ENCODE measurements at places on chromosomes 4 and X.

DNA sequence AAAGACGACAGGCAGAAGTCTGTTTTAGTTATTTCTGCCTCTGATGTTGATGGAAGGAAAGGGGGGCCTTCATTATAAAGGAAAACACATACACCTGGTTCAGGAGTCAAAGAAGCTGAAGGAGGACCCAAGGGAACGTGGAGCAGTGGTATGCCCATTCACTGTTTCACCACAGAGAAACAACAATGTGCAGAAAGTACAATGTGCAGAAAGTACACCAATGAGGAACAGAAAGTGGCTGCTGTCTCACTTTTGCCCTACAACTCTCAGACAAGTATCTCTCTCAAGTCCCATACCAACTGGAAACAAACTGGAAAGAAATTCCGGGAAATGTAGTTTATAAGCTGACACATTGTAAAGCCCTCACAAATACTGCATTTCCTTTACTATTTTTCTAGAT, 564.5 kb downstream of the TRAM1L1 start:
- no peak for DNase-seq

GRCh38 chr4:81427344-81427821, 44.3 kb downstream of the RASGEF1B start:
- DNase-seq: no peak

DNA sequence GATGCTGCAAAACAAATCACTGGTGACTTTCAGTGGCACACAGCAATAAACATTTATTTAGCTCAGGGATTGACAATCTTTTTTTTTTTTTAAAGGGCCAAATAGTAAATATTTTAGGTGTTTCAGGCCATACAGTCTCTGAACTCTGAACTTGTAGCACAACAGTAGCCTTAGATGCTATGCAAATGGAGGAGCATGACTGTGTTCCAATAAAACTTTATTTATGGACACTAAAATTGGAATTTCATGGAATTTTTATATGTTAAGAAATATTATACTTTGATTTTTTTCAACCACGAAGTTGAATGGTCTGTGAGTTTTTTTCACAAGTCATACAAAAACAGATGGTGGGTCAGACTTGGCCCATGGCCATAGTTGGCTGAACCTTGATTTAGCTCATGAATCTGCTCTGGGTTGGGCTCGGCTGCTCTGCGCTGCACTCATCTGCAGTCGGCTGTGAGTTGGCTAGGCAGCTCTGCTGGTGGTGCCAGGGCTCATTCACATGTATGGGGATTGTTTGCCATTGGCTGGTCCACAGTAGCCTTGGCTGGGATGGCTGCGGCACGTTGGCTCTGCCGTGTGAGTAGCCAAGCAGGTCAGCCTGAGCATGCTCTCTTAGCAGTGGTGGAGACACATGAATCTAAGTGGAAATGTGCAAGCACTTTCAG, 231.7 kb upstream of the PGRMC2 start:
- no peak for DNase-seq

DNA sequence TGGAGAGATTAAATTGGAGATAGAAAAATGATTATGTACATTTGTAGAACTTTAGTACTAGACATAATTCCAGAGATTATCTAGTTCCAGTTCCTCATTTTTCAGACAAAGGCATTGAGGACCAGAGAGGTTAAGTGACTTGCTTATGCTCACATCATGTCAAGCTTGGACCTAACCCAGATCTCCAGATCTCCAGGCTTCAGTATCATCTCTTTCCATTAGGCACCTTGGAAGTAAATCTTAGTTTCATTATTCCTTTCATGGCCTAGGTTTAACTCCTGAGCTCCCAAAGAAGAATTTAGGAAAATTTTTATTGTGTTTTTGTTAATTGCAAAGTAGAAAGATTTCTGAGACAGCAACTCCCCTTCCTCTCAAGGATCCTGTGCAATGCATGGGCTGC, 148.8 kb downstream of the GATB start:
- no peak for DNase-seq

DNA sequence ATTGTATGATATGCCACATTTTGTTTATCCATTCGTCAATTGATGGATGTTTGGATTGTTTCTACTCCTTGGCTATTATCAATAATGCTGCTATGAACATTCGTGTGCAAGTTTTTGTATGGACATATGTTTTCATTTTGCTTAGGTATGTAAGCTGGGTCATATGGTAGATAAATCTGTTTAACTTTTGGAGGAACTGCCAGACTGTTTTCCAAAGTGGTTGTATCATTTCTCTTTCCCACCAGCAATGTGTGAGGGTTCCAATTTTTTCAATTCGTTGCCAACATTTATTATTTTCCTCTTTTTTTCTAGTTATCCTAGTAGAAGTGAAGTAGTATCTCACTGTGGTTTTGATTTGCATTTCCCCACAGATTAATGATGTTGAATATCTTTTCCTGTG, 71.8 kb downstream of the DIAPH2 start:
- DNase-seq: no peak

DNA sequence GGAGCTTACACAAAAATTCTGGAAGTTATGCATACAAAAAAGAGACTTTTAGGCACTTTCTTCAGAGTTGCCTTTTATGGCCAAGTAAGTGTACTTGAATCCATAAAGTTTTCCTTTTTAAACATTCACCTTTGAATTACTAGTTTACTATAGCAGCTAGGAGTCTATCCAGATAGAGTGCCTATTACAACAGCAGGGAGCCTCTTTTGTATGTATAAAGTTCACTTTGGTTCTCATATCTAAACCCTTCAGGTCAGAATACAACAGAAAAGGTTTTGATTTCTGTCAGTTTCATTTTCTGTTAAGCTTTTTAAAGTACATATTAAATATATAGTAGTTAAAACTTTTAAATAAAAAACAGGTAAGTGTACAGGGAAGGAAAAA, 51.4 kb upstream of the IL13RA1 start:
- no peak for DNase-seq

DNA sequence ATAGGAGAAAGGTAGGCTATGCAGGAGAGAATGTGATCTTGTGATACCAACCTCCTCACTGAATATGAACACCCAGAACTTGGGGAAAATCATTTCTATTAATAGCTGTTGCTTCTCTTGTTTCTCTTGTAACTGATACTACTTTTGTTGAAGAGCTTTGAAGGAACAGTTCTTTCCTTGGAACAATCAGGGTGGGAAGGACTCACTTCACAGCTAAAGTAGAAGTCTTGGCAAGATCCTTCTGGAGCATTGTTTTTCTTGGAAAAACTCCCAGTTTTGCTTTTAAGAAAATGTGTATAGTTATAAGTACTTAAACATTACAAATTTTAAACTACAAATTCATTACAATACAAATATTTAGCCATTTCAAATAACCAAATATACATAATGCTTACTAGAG, 19.1 kb upstream of the XK start:
- no peak for DNase-seq

GRCh38 chr4:82820689-82821088, 22.1 kb upstream of the SCD5 start:
- DNase-seq: no peak

GRCh38 chrX:111244235-111244750, 26.0 kb downstream of the CAPN6 start:
- no peak for DNase-seq

GRCh38 chr4:84956014-84956413, 10.5 kb downstream of the WDFY3 start:
- no peak for DNase-seq

DNA sequence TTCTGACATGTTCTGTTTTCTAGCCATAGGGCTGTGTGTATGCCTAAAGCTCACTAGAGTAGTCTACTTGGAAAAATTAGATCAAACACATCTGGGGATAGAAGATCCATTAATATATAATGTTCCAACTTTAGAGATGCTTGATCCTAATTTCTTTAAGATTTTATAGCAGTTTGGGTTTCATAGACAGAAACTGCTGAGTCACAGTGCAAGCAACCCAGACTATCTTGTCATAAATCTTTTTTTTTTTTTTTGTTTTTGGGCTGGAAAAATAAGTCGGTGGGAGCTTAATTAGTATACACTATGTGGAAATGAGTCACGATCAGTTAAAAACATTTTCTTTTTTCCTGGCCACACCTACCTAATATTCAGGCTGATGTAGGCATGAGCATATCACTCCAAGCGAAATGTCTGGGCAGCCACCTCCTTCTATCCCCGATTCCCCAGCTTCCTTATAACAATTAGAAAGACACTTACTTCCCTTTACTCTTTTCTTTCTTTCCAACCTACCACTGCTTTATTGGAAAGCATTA, 58.2 kb upstream of the CASK start:
- DNase-seq: no peak

DNA sequence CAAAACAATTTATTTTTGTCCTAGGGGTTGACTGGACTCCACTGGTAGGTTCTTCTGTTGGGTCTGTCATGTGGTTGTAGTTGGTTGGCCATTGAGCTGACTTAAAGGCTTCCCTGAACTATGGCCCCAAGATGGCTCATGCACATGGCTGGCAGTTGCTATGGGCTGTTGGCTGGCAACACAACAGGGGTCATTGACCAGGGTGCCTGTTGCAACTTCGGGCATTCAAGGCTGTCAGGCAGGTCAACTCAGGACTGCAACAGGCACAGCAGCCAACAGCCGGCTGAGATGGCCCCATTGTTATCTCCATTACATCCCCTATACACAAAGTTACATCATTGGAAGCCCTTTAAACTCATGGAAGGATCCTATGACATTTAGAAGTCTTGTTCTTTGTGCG, 109.7 kb upstream of the CPEB2 start:
- no peak for DNase-seq

DNA sequence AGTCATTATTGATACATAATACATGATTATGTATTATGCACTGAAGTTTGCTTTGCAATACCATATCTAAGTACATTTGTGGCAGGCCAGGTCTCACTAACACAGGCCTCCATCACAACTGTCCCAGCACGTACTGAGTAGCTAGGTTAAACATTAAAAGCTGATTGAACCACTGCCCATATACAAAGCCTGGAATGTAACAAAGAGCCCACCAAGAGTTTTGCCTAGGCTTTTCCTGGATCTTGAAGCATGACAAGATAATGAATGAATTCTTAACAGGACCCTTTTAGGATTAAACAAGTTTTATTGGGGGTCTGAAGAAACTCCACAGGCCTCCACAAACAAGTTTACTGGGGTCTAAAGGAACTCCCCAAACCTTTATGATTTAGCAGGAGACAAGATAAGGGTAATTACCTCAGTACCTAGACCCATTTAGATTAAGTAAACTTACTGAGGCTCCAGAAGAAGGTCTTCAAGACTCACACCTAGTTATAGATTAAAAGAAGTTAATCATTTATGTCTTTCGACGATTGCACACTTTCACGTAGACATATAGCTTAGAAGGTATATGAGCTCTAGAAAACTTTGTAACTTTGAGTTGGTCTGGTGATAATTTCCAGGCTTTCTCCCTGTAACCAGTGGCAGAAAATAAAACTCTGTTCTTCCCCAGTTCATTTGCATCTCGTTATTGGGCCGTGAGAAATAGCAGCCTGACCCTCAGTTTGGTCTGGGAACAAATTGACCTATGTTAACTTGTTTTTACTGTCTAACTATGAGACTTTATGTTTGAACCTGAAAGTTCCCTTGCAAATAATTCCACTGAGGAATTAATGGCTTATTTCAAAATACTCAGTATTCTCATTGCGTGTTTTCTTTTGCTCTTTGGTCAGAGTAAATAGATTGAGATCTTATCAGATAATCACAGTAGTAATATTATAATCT, 84.8 kb downstream of the PHEX start:
- DNase-seq: no peak

- no peak for DNase-seq
These were observed 28.3 kb downstream of the GPR143 start for GRCh38 chrX:9737363-9737762.

DNA sequence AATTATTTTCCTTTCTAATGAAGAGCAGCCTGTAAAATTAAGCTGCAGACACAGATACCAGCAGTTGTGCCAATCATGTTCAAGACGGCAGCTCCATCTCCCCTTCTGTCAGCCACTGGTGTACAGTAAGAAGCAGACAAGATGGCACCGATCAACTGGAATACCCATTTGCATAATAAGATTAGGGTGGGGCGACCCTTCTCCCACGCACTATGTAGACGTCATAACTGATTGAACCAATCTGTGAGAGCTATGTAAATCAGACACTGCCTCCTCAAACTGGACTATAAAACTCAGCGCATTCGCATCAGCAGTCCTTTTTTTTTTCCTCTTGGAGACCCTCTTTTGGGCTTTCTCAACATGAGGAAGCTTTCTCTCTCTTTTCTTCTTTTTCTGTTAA, 40.4 kb upstream of the INTS6L start:
- no peak for DNase-seq

- DNase-seq: no peak
These were observed 111.2 kb downstream of the ELOVL6 start for GRCh38 chr4:110087070-110087708.

DNA sequence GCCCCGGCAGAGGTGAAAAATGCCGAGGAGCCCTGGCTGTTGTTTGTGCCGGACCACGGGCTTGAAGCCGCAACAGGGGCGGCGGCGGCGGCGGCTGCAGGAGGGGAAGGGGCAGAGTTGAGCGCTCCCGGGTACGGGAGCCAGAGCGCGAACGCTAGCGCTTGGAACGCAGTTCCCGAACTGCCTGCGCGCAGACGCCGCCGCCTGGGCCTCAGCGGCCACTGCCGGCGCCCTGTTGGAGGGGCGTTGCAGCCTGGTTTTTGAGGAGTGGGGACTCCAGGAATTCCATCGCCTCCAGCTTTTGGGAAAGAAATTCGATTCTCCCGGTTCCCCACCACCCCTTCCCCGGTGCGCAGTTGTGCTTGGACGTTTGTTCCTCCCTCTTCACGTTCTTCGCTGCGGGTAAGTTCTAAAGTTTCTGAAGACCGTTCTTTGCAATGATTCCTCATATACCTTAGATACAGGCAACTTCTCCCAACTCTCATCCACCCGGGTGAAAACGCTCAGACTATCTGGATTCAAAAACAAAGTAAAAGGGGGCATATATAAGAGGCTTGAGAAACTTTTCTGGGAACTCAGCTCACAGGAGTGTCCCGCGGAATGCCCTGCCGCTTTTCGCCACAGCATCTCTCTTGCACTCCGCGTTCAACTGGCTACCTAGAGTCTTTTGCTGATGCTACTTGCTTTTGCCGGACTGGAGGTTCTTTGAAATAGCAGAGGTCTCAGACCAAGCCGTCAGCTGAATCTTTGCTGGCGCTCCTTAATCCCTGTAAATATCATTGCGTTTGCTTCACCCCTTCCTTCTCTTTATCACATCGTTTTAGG, 1.0 kb downstream of the FAT4 start:
- no peak for DNase-seq

- DNase-seq: no peak
These were observed 51.5 kb upstream of the RAP2C start for GRCh38 chrX:132270699-132271098.

All from activated effector memory CD4-positive, alpha-beta T cell treated with anti-CD3 and anti-CD28 coated beads, Interleukin-2, amount 50 U/mL, for 16 hours (primary cell).